ENCODE measurements at places on chromosomes 11 and 22. TPM values are rescaled to one million over a fixed set of nuclear protein-coding genes. Genes with fewer than 3 reads are reported as not detected.

The C22orf42 gene
- not detected for total RNA-seq

The USP2 gene
- total RNA-seq: 0.35 TPM

The SORL1 gene
- total RNA-seq: 28.4 TPM

The LARGE2 gene
- total RNA-seq: not detected

- no peak for DNase-seq
Measured at GRCh38 chr11:84408946-84409411, 1122.8 kb upstream of the CCDC90B start.

GRCh38 chr11:79594834-79595233 lies 154.0 kb upstream of the TENM4 start:
- no peak for DNase-seq

DNA sequence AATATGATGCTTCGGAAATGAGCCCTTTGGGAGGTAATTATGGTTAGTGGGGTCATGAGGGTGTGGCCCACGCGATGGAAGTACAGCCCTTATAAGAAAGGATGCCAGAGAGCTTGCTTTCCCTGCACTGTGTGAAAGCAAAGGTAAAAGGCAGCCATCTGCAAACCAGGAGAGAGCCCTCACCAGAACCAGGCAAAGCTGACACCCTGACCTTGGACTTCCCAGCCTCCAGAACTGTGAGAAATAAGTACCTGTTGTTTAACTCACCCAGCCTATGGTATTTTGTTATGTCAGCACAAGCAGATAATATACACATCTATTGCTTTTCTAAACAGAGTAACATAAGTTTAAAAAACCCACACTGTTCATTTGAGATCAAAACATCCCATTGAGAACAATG lies 50.7 kb downstream of the SYN3 start:
- no peak for DNase-seq

DNA sequence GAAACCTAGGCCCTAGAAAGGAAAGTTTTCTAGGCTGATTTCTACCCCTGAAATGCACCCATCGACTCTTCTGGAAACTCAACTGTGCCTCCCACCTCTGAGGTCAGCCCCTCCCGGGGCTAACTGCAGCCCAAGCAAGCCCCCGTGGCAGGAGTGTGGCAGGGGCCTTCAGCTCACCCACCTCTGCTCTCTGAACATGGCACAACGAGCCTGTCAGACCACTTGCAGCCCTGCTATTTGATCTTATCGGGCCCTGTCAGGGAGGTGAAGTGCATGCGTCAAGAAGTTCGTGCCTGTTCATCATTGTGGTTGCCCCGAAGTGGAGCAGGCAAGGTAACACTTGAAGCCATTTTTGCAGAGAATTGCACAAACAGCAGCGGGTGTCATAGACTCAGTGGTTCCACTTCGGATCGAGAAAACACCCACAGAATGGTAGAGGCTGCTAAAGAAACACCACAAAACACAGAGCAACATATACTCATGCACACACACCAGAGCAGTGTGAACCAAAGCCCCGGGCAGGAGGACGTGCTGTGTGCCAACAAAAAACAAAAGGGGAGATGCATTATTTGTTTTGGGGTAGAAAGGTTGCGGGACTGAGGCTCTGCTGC lies 262.7 kb downstream of the ETS1 start:
- DNase-seq: peak; percentile 95
